Left hindlimb (tissue), 1 donor: ENCODE measurements at places on chromosomes 4 and X.

DNA sequence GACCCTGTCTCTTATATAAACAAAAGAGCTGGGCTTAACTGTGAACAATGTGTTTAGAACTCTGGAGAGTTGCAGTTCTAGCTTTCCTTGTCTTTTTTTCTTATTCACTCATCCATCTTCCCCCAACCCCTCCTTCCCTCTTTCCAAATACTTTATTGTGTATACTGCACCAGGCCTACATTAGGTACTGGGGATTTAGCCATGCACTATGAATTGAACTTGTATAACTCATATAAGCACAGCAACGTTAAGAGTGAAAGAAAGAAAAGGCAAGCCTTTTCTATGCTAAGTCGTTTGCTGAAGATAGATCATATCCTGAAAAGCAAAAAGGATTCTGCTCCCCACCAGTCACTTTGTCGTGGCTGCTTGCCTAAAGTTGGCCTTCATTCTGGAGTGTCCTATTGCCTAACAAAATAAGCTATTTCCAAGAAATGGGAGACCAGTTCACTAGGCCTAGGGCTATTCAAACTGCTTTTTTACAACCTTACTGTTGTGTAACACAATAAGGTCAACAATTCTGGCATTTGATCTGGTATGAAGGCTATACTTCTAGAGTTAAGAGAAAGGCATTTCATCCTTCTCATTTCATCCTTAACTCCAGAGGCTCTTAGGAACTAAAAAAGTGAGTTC lies 32.2 kb downstream of the CCNI start:
- no peak for DNase-seq

DNA sequence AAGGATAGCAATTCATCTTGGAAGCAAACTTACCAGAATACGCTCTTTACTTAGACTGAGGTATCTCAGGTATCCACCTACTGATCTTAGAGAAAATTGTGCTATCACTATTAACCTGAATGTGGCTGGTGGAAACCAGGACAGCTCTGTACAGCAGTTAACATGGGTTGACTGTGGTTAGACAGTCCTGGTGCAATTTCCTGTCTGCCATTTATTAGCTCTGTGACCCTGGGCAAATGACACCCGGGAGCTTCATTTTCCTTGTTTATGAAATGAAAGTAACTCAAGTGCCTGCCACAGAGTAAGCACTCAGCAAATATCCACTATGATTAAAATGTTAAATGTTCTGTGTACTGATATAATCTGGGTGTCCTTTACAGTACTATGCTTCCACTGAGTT lies 60.0 kb downstream of the SMC1A start:
- no peak for DNase-seq

DNA sequence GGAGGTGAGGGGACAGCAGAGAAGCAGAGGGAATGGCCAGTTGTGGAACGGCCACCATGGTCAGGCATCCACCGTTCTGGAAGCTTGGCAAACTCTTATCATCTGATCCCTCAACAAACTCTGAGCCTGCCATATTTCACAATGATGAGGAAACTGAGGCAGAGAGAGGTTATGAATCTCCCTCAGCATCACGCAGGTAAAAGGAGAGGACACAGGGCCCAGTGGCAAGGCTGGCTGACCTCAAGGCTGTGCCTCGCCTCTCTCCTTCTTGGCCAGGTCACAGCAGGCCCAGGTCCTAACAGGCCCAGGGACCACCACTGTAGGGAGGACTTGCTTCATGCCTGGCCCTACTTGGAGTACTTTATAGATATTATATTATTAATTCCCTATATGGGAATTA lies 242.8 kb downstream of the EVC2 start:
- DNase-seq = no peak

DNA sequence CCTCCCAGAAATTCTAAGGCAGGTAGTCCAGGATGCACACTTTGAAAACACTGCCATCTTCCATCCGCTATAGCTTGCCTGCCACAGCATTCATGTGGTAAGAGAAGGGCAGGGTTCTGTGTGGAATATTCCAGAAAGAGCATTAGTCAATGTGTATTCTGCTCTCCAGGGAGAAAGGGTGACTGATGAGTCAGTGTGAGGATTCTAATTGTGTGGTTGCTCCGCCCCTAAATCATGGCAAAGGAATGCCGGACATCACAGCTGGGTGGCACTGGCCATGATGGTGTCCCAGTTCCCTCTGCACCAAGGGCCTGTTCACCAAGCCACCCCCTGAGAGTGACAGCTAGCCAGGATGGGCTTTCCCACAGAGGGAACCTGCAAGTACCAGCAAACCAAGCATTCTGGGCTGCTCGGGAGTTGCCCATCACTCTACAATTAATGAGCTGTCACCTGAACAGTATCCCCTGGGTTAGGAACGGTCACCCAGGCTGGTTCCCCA lies 9.5 kb downstream of the IDS start:
- no peak for DNase-seq

- DNase-seq = no peak
Measured at GRCh38 chrX:31497086-31497485, 425.2 kb upstream of the FTHL17 start.

DNA sequence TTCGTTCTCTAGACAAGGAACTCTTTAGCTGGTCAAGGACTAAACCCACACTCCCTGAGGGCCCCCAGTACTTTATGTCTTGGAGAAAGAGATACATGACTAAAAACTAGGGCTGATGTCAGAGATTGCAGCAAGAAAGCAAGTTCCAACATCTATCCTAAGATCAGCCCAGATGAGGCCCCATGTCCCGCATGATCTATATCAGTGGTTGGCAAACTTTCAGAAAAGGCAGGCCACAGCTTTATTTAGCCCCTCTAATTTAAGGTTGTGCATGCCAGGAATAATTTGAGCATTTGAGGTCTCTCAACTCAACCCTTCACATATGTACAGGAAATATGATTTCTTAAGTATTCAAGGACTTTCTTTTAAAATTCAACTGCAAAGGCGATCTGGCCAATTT lies 44.1 kb upstream of the FRMD7 start:
- peak; percentile 36 for DNase-seq

- DNase-seq = no peak
Measured at GRCh38 chrX:22313766-22314165, 41.1 kb downstream of the CBLL2 start.

DNA sequence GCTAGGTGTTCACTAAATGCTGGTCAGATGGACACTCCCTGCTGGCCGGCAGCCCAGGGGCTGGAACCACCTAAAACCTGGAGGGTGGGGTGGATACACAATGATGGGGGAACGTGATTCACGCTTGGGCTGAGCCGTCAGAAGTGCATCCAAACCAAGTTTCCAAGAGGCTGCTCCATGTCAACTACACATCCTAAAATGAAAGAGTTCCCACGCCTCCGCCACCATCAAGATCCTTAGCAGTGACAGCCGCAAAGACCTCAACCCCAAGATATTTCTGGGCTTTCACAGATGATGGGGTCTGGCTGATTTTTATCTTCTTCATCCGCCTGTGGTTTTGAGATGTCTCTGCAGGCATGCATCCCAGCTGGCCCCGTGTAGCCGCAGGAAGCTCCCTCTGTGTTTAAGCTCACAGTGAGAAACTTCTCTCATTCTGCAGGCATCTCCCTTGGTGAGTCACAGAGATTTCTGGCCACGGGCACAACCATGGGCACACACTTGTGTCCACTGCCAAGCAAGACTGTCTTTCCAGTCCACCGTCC lies 84.4 kb downstream of the HTRA3 start:
- DNase-seq = no peak

DNA sequence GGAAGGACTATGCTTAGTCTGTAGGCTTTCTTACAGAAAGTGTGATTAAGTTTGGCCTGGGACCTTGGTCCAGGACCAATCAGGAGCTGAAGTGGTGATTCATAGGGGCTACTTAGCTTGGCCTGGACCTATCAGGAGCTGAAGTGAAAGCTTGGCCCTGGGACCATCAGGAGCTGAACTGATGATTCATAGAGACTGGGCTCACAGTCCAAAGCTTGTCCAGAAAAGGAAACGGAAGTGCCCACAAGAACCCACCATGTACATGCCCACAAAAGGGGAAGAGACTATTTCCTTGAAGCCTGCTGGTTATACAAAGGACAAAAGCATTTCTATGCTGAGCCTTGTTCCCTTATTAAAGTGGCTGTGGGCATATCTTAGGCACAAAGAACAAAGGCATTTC lies 12.6 kb downstream of the TENT5D start:
- no peak for DNase-seq

DNA sequence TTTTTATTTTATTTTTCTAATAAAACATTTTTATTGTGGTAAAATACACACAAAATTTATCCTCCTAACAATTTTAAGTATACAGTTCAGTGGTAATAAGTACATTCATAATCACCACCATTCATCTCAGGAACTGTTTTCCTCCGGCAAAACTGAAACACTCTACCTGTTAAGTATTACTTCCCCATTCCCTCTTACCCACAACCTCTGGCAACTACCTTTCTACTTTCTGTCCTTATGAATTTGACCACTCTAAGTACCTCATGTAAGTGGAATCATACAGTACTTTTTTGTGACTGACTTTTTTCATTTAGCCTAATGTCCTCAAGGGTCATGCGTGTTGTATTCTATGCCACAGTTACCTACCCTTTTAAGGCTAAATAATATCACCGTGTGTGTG lies 21.1 kb upstream of the HSFX4 start:
- no peak for DNase-seq

GRCh38 chr4:17013382-17014006 lies 115.0 kb upstream of the LDB2 start:
- DNase-seq = no peak

DNA sequence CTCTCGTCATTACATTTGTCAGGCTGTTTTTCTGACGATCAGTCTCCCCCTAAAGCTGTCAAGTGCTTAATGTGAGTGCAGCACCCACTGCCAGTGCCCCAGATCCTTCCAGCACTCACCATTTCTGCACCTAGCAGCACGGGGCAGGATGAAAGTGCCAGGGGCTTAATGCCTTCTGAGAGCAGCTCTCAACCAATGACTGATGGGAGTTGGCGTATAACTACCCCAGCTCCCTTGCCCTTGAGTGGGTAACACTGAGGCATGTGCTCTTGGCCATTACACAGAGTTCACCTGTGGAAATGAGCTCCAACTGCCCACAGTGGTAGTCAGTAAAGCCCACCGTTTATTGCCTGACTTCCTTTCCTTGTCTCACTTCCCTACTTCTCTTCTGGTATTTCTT lies 226.2 kb upstream of the BCOR start:
- DNase-seq = no peak

DNA sequence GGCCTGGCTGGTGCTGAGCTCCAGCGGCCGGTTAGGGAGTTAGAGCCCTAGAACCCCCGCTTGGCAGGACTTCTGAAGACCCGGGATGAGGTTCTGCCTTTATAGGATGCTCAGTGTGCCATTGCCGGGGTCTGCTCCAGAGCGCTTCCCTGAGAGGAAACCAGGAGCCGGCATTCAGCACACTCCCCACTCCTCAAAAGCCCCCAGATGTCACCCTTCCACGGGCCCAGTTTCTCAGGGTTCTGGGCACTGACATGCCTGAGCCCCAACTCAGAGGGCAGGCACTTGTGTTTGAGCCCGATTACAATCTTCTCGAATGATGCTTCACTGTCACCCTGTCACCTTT lies 6.5 kb downstream of the NKX3-2 start:
- DNase-seq = no peak

DNA sequence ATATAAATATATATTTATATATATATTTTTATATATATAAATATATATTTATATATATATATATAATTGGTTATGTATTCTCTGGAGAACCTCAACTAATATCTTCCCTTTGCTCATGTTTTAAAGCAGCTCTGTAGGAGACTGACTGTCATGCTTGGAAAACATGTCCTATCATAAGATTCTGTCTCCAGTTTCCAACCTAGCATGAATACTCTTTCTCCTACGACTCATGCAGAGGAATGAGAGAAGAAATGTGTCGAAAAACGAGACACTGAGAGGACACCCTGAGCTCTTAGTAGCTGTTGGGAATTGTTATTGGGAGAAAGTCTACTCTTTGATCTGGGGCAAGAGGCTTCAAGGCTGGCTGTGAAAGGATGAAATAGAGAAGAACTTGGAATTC lies 166.5 kb upstream of the SLIT2 start:
- no peak for DNase-seq

GRCh38 chrX:136147976-136148375 lies 643 bp downstream of the FHL1 start:
- DNase-seq = peak; percentile 39

DNA sequence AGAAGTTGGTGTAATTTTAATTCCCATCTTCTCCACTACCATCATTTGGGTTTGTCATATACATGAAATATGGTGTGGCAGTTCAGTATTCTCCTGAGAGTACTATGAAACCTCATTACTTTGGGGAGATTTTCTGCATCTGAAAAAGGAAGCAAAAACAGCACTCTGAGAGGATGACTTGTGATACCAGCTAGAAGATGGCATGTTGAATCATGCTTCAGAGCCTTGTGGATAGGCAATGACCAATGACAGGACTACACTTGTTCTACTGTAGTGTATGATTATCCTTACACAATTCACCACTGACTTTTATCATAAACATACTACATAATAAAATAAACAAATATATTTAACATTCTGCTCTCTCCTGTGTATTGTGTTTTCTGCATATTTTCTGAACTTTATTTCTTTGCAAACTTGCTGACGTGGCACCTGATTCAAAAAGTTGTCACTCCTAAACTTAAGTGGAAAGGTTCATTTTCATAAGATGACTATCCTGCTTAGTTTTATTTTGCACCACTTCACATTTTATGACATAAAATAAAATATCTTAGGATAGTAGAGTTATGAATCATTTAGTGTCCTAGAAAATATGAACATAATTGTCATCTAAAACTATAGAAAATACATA lies 991.3 kb downstream of the FSTL5 start:
- DNase-seq = no peak

- DNase-seq = no peak
Measured at GRCh38 chr4:125666635-125667034, 351.9 kb downstream of the FAT4 start.
